Activated CD4-positive, alpha-beta T cell treated with anti-CD3 and anti-CD28 coated beads for 48 hours (primary cell): ENCODE measurements at places on chromosomes 7 and 10.

DNA sequence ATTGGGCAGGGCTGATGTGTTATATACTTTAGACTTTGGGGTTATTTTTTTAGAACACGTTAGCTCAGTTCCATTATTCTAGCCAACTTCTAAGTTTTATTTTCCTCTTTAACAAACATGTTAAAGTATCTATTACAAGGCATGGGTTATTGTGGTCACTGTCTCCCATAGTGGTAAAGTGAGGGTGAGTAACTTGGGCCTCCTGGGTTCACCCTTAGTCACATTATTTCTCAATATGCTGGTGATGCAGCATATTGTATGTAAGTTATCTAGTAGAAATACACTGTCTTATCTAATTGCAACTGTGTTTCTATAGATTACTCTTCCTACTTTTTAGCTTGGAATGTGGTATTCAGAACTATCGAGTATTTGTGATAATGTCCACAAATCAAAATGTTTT is 65.9 kb downstream of the BBS9 start:
- DNase-seq = no peak

DNA sequence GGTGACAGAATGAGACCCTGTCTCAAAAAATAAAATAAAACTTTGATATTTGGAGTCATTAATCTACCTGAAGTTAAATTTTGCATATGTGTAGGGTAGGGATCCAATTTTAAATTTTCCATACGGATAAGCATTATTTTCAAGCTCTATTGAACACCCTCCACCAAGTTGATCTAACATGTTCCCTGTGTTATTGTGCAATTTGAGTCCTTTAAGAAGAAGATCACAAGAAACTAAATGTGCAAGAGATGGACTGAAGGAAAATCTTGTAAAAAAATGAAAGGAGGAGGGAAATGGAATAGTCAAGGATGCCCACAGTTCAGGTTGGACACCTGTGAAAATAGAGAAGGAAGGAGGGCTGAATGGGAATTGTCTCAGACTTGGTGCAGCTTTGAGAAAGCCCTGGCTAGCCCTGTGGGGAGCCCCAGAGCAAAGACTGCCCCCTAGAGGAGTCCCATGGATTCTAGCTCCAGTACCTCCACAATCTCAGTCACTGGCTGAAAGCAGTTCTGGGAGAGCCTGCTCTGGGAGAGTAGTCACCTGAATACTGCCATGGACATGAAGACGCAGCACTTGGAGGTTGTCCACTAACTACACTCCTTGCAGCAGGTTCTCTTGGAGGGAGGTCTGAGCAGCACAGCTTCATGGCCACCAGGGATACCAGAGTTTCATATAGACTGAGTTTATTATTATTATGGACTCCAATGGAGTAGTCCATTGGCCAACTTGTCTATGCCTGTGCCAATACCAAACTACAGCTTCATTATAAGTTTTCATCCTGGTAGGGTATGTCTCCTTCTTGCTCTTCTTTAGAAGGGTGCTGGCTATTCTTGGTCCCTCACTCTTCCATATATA is 5.7 kb upstream of the TIAL1 start:
- DNase-seq = peak; percentile 59

DNA sequence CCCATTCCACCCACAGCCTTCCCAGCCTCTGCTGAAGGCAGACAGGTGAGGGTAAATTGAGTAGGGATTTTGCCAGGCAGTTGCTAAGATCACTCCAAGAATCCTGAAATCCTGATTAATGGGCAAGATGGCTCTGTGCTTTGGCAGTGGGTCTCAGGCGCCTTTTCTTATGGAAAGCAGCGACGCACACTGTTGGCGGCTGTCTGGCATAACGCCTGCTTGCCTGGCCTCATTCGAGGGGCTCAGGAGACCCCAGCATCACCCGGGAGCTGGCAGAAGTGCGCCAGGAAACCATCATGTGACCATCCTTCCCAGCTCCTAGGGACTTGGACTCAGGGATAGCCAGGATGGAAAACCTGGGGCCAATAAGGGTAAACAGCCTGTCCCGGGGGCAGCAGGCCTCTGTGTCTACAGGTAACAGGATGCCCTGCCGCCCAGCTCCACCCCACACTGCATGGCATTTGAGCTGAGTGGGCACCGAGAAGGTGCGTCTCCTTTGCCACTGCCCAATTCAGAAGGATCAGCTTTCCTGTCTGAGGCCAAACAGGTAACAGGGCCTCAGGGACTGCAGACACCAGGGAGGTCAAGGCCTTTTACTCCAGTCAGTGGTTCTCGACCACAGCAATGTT is 98.6 kb downstream of the FAM53B start:
- no peak for DNase-seq

- DNase-seq = no peak
Measured at GRCh38 chr7:44969049-44969700, 9.6 kb downstream of the MYO1G start.

GRCh38 chr7:49297958-49298357 is 373.6 kb downstream of the CDC14C start:
- no peak for DNase-seq

DNA sequence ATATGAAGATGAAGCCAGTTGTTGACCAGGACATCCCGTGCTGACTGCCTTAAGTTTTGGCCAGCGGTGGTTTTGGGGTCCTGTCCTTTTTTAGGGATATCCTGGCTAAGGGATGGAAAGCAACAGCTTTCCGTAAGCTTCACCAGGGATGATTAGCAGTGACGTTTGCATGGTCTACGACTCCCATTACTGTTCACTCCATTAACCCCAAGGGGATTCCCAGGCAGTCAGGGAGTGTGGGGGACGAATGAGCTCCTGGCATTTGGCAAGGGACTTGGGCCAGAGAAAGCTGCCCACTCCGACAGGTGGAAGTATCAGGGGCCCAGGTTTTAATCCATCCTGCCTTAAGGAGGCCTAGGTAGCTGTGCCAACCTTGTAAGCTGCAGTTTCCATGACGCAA is 66.8 kb downstream of the ITGB1 start:
- DNase-seq = no peak

DNA sequence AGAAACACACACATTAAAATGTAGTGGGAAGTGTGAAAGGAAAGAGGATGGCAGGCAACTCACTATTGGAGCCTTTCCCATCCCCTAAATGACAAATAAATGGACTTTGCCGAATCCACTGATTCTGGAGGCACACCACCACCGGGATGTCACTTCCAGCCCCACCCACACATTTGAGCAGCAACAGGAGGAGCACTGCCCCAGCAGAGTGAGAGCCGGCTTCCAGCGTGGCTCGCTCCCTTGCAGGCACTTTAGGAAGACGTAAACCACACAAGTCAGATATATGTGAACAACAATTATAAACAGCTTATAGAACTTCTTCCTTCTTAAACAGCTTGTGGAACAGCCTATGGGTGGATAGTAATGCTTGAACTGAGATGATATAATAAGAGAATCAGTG is 191.0 kb downstream of the DGKI start:
- no peak for DNase-seq

DNA sequence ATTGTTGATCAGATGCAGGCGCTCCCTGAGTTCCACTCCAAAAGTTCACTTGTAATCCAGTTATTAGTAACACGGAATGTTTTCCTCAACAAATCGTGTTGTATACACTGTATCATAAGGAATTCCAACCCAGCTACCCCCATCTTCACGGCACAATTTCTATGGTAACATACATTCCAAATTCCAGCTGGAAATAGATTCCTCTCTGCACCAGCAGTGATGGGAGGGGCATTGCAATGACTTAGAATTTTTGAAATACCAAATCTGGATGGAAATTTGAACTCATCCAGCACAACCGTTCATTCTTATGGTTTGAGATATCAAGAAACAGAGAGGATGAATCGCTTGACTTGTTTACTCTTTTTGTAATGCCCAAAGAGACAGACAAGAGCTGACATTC is 38.9 kb upstream of the RHEB start:
- DNase-seq = no peak

- no peak for DNase-seq
Measured at GRCh38 chr7:96591900-96592676, 117.6 kb downstream of the SEM1 start.

DNA sequence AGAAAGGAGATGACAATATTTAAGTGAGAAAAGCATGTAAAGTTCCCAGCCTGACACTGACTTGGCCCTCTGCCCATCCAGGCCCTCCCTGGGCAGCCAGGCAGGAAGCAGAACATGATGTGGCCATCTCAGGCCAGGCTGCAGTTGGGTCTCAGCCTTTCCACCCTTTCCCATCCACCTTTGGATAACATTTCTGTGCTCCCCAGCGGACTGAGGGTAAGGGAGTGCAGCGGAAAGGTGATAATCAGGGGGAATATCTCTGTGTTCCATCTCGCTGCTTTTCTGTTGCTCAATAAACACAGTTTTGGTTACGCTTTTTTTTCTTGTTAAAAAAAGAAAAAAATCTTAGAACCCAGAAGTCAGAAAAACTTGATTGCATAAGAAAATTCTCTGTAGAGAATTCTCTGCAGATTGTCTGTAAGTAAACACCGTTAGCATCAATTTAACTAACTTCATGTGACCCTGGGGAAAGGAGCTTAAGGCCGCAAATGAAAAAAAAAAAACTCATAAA is 37.2 kb upstream of the TARP start:
- DNase-seq = no peak

- DNase-seq = no peak
Measured at GRCh38 chr10:119078422-119079179, 2.0 kb downstream of the EIF3A start.

DNA sequence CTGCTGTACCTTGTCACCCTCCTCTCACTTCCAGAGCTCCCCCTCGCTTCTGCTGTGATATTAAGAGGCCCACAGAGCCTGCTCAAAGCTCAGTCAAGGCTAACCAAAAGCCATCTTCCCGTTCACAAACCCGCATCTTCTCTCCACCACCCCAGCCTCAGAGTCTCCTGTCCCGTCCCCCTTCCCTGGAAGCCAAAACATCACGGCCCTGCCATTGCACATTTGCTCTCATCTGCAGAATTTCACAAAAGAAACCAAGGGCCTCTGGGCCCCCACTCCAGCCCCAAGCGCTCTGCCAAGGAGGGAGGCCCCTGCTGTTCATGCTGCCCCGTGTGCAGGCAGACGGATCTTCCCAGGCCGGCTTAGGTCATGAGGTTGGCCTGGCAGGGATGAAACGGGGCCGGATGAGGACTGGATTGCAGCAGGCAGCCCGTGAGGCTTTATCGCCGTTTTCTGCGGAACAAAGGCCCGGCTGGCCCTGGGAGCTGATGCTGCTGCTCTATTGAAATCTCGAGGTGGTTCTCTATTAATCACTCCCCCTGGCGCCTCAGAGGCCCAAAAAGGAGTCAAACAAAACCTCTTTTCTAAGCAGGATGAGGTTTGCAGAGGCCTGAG is 31.6 kb upstream of the FOXK1 start:
- no peak for DNase-seq

DNA sequence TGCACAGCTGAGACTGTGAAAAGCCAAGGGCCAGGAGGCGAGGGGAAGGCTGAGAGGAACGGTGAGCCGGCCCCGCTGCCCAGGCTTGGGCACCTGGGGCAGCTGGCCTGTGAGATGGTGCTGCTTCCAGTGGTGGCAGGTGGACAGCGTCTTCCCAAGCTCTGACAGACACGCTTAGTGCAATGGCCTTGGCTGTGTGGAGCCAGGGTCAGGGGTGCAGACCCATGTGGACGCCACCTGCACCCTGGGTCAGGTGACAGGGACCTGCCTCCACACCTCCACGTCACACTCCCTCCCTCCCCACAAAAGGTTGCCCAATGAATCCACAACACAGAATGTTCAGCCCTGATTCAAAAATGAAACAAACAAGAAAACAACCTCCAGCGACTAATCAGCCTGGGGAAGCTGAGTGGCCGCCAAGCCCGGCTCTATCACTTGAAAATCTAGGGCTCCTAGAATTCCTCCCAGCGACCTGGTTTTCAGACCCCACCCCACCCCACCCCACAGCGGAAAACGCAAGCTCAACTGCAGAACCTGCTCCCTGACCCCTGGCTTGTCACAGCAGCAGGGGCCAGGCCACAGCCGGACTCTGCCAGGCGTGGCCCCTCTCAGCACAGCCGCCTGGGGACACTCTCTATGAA is 54.3 kb downstream of the PRKAG2 start:
- DNase-seq = no peak

GRCh38 chr10:29322918-29323317 is 34.0 kb downstream of the LYZL1 start:
- no peak for DNase-seq

DNA sequence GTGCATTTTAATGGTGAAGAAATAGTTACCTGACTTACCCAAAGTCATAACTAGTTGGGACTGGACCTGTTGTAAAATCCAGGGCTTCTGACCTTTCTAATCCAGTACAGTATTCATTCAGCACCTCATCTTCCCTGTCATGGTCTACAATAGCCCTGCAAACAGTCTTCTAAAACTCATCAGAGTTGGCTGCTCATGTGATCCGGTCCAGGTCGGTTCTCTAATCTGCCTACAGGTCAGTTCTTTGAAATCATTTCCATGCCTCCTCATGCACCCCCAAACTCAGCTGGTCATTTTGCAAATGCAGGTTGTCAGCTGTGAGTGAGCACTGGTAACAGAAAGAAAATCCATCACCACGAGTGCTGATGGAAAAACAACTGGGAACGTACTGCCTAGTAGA is 451.6 kb upstream of the GALNT17 start:
- no peak for DNase-seq

DNA sequence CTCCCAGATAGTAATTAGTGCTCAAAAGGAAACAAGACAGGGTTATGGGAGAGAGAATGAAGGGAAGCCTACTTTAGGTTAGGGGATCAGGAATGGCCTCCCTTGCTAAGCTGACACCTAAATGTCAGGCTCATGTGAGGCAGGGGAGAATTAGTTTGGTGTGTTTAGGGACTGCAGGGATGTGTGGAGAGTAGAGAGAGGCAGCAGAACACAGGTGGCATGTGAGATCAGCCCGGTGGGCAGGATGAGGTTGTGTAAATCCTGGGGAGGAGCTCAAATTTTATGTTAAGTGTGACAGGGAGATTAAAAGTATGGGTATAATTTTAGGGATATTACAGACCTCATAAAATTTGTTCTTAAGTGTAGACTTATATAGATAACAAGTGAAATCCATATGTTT is 56.2 kb upstream of the ZNF438 start:
- no peak for DNase-seq

GRCh38 chr7:41708581-41709358 is 5.9 kb upstream of the INHBA start:
- DNase-seq = no peak

- DNase-seq = no peak
Measured at GRCh38 chr10:125163803-125164202, 3.4 kb upstream of the CTBP2 start.

- no peak for DNase-seq
Measured at GRCh38 chr7:1140476-1141104, 19.4 kb downstream of the ZFAND2A start.

GRCh38 chr7:16484453-16485158 is 19.1 kb upstream of the SOSTDC1 start:
- no peak for DNase-seq

DNA sequence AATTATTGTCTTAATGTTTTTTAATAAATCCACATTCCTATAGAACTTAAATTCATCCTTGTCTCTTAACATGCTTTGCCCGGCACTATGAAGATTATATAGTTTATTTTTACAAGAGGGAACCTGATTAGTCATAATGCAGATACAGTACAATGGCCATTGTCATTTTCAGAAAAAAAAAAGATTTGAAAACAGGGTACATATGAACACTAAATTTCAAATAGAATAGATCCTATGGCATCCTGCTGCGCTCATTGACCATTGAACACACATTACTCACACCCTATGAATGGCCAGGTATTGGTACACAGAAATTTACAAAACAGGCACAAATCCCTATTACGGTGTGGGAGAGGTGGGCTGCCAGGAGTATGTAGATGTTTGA is 2.0 kb upstream of the KLF6 start:
- DNase-seq = no peak
